ENCODE measurements at places on chromosomes 2 and 18. TPM values are rescaled to one million over a fixed set of nuclear protein-coding genes. Genes with fewer than 3 reads are reported as not detected.

GRCh38 chr2:198297350-198297749 lies 493.0 kb downstream of the PLCL1 start:
- no peak for DNase-seq

GRCh38 chr2:40101131-40101575 lies 322.1 kb upstream of the THUMPD2 start:
- DNase-seq: no peak

DNA sequence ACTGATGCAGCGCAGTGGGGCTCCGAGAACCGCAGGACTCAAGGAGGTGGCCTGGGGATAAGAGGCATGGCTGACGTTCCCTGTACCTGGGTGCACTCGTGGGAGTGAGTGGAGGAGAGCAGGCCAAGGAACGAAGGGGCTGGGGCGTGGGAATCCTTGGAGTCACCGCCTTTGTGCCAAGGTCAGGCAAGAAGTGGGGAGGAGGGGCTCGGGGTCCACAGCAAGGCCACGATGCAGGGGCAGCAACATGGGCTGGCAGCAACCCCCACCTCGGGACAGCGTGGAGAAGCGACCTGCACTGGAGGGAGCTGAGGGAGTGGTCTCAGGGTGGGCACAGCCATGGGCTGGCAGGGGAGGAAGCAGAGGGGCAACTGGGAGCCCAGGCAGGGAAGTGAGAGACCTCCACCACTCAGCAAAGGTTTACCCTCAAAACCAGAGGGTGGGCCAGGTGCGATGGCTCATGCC lies 18.6 kb downstream of the ARID5A start:
- DNase-seq: no peak

The RPL31 gene
- 544 TPM for total RNA-seq

The CD226 gene
- total RNA-seq: 0.10 TPM

The PARD6G gene
- total RNA-seq: 3.4 TPM

The B3GNT7 gene
- 0.23 TPM for total RNA-seq
